Fibroblast of lung (primary cell): ENCODE measurements at places on chromosomes 6 and 20. TPM values are rescaled to one million over a fixed set of nuclear protein-coding genes. Genes with fewer than 3 reads are reported as not detected.

GRCh38 chr20:39312676-39313075 lies 350.5 kb downstream of the DHX35 start:
- no peak for DNase-seq

MMP24 gene
- total RNA-seq, result under 0.01 and 0.17 TPM in 2 replicates

MUC22 gene
- total RNA-seq, result not detected in 2 replicates

LAMA4 gene
- 494 and 636 TPM in 2 replicates for total RNA-seq

DNA sequence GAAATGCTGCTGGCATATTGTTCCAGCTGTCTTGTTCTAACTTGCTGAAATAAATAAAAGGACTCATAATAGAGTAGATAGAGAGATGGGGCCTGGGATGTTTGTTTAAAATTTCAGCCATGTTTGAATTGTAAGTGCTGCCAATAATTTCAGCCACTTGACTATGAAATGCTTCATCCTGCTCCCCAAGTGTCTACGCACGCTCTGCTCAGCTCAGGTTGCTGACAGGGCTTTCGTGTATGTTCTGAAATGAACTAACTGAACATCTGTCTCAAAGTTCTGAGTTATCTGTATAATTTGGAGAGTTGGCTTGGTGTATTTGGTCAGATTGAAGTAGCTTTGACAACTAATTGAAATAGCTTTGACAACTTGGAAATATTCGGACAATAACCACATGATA lies 387.8 kb downstream of the BMP2 start:
- no peak for DNase-seq

DNA sequence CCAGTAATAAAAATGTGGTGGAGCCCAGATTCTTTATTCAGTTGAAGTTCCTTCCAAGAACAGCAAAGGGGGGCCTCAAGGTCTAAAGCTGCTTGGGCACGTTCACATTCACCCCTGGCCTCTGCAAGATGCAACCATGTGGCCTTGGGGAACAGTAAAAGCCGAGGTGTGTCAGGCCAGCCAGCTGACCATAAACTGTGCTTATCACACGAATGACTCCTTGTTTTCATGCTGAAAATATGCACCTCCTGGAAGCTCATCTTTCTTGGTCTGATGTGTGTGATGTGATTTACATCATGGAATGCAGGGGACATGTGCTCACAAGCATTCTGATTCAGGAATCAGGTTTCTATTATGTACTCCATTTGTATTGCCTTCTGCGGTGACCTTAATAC lies 211.6 kb upstream of the MARCKS start:
- DNase-seq, result peak; percentile 99

- DNase-seq, result peak; percentile 44
These were observed 7.0 kb upstream of the PLTP start for GRCh38 chr20:45918779-45919537.

KCNK5 gene
- under 0.01 and 0.26 TPM in 2 replicates for total RNA-seq

DNA sequence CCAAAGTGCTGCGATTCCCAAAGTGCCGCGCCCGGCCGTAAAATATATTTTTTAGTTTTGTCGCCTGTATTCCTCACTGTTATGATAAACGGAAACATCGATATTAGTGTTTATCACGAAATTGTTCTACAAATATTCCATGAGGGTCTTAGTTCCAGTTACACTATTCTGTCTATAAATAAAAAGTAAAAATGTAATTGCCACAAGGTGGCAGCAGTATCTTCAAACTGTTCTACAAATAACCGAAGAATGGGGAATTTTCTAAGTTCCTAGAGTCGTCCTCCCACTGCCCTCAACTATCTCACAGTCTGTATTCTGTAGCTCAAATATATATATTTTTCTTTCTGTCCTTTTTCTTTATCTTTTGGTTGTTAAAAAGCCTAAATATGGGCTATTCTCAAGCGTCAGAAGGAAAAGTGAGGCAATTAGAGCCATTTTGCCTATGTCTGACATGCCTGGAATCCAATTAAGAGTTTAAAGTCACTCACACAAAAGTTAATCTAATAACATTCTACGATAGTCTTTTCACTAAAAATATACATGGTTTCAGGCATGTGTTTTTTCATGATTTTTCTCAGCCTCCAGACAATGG lies 14.2 kb upstream of the FAM162B start:
- DNase-seq, result peak; percentile 21

RIMS4 gene
- under 0.01 TPM in 2 replicates for total RNA-seq

- no peak for DNase-seq
These were observed 42.1 kb upstream of the HLA-E start for GRCh38 chr6:30447237-30447636.

DNA sequence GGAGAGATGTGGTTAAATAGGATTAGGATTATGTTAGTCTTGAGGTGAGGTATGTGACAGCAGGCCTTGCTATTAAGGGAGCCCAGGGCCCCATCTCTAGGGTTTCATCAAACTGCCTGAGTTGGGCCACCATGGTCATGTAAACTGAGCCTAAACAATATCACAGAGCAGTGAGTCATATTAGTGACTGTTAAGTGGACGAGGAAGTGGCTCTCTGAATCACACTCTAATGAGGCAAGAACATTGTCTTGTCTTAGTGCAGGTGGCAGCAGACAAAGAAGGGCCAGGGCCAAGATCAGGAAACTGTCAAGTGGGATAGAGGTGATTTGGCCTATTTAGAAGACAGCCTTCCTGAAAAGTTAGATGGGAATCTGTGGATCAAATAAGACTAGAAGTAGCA lies 23.1 kb downstream of the ENPP3 start:
- peak; percentile 3 for DNase-seq

DNA sequence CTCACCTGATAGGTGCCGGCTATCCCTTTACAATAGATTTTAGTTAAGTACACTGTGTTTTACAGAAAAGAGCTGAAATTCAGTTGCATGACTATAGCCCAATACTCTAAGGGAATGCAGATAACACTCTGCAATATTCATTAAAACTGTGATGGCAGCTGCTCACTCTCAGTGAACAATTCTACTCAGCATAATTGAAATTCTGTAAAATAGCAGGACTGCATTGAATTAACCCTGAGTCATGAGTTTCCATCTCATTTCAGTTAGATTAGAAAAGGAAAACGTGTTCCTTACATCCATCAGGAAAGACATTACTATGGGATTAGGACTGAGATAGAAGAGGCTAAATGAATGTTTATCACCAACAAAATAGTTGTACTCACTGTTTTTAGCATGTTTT lies 613.3 kb upstream of the JAG1 start:
- no peak for DNase-seq

DNA sequence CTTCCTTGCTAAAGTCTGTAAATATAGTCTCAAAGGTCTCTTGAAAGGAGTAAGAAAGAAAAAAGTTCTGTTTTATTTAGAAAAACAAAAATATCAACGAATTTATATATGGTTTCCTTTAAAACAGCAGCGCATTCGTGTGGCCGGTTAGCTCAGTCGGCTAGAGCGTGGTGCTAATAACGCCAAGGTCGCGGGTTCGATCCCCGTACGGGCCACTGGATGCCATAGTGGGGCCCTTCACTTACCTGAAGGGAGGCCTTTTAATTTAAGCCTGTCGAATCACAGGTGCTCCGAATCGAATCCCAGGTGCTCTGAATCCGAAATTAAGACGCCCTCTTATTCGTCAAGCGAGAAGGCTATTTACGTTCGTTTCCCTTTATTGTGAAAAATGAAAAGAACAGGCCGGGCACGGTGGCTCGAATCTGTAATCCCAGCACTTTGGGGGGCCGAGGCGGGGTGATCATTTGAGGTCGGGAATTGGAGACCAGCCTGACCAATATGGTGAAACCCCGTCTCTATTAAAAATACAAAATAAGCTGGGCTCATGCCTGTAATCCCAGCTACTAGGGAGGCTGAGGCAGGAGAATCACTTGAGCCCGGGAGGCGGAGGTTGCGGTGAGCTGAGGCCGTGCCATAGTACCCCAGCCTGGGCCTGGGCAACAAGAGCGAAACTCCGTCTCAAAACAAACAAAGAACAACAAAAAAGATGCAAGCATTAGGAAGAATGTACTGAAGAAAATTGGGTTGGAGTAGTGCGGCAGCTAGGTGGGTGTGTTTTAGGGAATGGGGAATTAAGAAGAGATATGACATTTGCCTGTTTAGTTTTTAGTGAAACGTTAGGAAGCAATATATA lies 195.8 kb upstream of the ZNF184 start:
- peak; percentile 88 for DNase-seq

- DNase-seq, result no peak
These were observed 56.8 kb downstream of the SNX9 start for GRCh38 chr6:157879873-157880254.

GABRR1 gene
- total RNA-seq, result not detected in 2 replicates

DNA sequence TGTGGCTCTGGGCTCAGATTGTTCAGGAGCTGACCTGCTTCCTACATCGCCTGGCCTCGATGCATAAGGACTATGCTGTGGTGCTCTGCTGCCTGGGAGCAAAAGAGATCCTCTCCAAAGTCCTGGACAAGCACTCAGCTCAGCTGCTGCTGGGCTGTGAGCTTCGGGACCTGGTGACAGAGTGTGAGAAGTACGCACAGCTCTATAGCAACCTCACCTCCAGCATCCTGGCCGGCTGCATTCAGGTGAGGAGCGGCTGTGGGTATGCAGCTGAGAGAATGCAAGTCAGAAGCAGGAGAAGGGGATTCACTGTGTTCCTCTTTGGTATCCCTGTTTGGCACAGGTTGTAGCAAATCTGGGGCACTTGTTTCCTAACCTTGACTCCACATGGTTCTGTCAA lies 17.9 kb downstream of the CUL9 start:
- DNase-seq, result no peak

DNA sequence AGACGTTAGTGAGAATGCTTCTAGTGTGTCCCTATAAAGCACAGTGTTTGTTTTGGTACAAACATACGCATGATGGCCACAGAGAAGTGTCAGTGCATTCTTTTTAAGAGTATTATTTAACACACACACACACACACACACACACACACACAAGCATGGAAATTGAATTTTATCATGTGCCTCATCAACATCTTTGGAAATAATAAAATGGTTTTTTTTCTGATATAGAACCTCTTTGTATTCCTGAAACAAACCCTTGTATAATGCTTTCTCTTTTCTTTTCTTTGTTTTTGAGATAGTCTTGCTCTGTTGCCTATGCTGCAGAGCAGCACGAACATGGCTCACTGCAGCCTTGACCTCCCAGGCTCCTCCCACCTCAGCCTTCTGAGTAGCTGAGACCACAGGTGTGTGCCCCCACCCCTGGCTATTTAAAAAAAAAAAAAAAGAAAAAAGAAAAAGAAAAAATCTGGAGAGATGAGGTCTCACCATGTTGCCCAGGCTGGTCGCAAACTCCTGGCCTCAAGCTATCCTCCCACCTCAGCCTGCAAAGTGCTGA lies 116.2 kb upstream of the SYNDIG1 start:
- no peak for DNase-seq

TSBP1 gene
- under 0.01 TPM in 1 of 2 replicates, not detected in the other for total RNA-seq

- no peak for DNase-seq
These were observed 1.1 kb upstream of the LSM14B start for GRCh38 chr20:62120990-62121775.

DNA sequence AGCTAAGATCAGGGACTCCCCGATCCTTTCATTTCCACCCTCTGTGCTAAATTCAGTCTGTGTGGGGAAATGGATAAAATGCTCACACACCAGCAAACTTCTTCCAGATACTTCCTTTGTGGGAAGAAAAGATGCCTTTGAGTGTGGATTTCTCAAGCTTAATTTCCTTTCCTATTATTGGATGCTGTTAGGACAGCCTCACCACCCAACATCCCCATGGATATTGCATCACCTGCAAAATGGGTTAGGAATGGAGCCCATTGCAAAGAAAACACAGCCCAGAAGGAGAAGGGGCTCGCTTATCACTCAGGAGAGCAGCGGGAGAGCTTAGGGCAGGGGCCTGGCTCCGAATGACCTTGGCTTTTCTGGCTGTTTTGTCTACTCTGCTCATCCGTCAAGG lies 272.2 kb downstream of the CDC5L start:
- DNase-seq, result no peak

DNA sequence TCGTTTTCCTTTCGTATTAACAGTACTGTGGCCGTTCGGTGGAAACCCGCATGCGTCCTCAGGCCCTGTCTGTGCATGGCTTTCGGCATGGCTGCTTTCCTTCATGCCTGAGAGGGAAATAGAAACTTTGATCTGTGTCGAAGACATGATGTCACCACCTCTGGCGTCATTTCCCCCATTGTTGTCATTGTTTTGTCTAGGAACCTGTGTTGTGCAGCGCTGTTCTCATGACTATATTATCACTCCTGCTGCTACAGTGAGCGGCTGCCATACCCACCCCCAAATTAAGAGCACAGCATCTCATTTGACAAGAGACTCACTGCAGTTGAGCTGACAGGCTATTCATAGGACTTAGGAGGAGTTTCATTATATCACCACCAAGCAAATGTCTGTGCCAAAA lies 172.3 kb downstream of the TMEM242 start:
- DNase-seq, result peak; percentile 52

DNA sequence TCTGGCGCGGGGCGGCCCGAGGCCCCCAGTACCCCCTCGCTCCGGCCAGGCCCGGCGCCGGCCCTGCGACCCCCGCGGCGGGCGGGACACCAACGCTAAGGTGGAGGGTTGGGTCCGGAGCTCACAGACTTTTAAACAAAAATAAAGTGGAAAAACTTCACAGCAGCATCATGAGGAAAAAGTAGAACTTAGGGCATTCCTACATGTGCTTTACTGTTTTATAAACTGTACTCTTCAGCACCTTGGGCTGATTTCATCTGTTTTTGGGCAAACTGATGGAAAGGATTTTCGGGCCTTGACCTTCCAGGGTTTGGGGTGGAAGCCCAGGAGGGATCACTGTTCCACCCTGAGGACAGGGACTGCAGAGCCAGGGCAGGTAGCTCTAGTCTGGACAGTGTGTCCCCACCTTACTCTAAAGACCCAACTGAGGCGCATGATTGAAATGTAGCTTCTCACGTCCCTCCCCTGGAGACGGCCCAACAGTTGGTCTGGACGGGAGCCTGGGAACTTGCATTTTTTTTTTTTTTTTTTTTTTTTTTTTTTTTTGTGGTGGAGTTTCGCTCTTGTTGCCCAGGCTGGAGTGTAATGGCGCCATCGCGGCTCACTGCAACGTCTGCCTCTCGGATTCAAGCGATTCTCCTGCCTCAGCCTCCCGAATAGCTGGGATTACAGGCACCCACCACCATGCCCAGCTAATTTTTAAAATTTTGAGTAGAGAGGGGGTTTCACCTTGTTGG lies 740 bp downstream of the NELFCD start:
- peak; percentile 20 for DNase-seq

CCN5 gene
- 21.1 and 31.4 TPM in 2 replicates for total RNA-seq

DNA sequence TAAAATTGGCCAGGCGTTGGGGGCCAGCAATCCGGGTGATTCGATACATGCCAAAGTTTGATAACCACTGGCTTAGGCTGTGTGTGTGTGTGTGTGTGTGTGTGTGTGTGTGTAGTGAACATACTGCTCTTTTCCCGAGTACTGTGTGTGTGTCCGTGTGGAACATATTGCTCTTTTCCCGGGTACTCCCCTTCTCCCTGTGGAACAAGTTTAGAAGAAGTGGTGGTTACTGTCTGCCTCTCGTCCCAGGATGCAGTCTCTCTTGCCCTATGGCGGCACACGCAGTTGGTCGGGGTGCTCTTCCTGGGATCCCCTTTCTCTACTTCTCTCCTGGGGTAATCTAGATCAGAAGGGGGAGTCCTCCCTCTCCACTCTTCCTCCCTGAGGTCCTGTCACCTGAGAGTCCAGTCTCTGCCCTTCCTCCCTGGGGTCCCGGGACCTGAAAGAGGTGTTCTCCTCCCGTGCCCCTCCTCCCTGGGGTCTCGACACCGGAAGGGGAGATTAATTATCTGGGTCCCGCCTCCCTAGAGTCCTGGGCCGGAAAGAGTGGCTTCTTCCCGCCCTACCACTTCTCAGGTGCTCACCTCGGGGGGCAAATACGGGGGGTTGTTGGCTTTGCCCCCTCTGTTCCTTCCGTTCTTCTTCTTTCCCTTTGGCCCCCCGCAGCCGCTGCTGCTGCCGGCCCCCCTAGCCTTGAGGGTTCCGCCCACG lies 516 bp downstream of the GTPBP2 start:
- DNase-seq, result peak; percentile 50

LTA gene
- total RNA-seq, result not detected in 2 replicates

GRCh38 chr6:143583542-143584327 lies 72.2 kb upstream of the FUCA2 start:
- DNase-seq, result peak; percentile 69
